Left colon (tissue), 2 donors: ENCODE measurements at places on chromosomes 4 and X. TPM values are rescaled to one million over a fixed set of nuclear protein-coding genes. Genes with fewer than 3 reads are reported as not detected.
A peak's percentile ranks its signal among the peaks of the same experiment; 100 is the strongest.

The TRPC5OS gene
- not detected for total RNA-seq

The CD40LG gene
- 0.75 TPM for total RNA-seq

The TACR3 gene
- not detected for total RNA-seq

The MSMO1 gene
- total RNA-seq = 98.7 TPM

The MTTP gene
- total RNA-seq = not detected

The CEP135 gene
- total RNA-seq = 4.9 TPM

The ARSJ gene
- 9.3 TPM for total RNA-seq

The NKX3-2 gene
- 2.5 TPM for total RNA-seq

The BEX5 gene
- 1.3 TPM for total RNA-seq

DNA sequence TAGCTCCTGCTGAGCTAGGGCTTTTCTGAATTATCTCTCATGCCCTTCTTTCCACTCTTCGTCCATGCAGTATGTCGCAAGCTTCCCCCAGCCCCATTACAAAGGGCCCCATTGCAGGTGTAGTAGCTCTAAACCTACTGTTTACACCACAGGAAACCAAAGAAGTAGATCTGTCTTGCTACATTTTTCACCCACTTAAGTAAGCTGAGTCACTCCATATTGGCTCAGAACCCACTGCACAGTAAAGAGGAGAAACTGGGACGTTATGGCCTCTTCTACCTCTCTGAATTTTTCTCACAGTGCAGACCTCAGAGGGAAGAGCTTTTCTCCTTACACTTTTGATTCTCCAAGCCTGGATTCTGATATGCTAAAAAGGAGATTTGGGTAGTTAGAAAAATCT is 200.2 kb downstream of the SMARCA1 start:
- no peak for DNase-seq

DNA sequence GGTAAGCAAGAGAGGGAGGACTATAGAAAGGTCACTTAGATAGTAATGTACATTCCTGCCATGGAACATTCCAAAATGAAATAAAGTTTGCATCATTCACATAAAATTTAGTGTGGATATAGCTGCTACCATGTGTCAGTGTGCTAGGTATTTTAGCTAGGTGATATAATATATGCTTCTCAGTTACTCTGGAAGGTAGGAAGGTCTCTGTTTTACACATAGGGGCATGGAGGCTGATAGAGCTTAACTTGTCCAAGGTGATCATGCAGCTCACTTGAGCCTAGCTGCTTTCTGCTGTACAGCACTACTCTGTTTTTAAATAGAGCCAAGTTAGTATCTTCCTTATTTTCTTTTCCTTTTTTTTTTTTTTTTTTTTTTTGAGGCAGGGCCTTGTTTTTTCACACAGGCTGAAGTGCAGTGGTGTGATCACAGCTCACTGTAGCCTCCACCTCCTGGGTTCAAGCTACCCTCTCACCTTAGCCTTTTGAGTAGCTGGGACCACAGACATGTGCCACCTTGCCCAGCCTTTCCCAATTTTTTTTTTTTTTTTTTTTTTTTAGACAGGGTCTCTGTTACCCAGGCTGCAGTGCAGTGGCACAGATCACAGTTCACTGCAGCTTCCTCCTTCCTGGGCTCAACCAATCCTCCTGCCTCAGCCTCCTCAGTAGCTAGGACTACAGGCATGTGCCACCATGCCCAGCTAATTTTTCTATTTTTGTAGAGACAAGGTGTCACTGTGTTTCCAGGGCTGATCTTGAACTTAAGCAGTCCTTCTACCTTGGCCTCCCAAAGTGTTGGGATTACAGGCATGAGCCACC is 10.4 kb downstream of the AFF1 start:
- no peak for DNase-seq

GRCh38 chr4:148270630-148271029 is 171.6 kb downstream of the NR3C2 start:
- no peak for DNase-seq

DNA sequence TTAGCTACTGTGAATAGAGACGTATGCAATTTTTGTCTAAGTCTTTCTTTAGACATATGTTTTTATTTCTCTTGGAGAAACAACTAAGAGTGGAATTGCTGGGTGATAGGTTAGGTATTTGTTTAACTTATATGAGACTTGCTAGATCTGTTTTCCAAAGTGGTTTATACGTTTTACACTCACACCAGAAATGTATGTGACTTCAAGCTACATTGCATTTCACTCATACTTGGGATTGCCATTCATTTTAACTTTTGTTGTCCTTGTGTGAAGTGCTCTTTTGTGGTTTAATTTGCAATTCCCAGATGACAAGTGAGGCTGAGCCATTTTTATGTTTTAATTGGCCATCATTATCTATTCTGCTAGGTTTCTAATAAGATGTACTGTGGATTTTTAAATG is 817.2 kb downstream of the GLUD2 start:
- no peak for DNase-seq

GRCh38 chr4:102439812-102440211 is 61.3 kb upstream of the NFKB1 start:
- DNase-seq = no peak

DNA sequence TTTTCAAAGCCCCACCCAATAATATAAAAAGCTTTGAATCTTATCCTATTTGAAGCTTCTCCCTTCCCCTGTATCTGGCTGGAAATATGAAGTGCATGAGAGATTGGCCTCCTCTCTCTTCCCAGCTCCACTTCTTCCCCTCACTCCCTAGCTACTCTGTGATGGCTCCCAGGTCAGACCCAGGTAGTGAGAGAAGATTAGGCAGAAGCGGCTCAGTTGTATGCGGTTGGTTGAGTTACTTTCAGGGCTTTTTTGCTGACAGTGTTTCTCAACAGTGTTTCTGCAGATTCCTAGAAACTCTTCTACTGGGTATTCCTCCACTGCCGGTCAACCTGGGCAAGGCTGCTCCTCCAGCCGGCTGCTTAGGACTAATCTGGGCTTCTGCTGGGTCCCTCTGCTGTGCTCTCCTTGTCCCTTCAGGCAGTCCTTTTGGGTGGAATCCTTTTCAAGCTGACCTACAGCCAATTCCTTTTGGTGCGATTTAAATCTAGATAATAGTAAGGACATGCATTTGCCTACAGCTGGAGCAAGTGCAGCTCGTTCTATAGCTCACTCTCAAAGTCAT is 87.4 kb upstream of the SLC7A11 start:
- no peak for DNase-seq

- DNase-seq = no peak
Measured at GRCh38 chrX:109709129-109709631, 23.9 kb downstream of the ACSL4 start.

- peak; percentile 21 for DNase-seq
Measured at GRCh38 chr4:2072971-2073807, 14.1 kb downstream of the NAT8L start.

DNA sequence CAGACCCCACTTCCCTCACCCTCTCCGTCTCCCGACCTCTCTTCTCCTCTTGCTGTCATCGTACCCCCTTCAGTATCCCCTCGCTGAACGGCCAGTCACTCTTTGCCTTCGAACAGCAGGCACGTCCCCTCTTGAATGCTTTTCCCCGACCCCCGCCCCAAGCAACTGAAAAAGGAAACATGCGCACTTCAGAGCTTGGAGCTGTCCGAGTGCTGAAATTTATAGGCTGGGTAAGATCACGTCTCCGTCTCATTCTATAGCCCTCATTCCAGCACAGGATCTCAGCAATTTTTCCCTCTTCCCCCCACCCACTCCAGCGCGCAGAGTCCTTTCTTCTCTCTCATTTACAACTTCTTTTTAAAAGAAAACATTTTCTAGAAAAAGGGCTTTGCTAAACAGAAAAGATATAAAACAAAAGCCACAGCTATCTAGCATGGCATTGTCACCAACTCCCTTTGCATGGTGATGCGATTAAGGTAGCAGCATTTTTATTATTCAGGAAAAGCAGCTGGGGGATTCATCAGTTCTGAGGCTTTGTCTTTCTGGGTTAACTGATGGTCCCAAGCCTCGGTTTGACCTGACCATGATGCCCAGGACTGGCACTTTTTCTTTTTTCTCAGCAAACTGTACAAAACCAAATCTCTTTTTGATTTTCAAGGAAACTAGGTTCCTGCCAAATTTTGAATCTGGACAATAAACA is at the start of gene GLRA2:
Gene GLRA2 (plus strand): TSS at position 247 of the 700 bp plus-strand sequence. CDS start 522 bp downstream, outside the sequence.
- DNase-seq = peak; percentile 25

DNA sequence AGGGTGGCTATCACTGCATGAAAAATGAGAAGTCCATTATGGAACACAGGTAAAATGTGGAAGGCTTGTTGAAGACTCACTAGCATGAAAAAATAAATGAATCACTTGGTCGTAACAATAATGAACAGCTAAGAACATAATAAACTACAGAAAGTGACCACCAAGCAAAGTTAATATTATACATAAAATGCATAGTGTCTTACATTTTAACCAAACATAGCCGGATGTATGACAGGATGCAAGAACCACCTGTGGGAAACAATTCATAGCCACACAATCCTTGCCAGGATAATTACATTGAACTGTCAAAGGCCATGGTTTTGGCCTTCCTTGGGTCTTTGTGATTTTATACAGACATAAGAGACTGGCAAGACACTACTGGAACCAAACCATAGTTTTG is 81.9 kb upstream of the ATXN3L start:
- no peak for DNase-seq

DNA sequence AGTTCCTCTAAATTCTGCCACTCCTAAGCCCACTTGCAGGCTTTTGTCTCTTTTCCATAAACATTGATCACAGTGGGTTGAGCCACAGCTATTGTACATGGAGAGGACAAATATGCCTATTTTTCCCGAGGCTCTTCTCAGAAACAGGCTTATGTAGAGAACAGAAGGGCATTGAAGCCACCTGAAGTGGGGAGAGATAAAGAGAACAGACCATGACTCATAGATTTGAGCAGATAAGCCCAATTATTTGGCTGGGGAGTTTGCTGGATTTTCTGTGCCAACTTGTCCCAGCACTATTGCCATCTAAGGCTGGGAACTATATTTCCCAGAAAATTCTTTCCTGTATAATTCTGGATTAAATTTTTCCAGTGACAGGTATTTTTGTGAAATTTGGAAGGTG is 446.1 kb upstream of the RPS6KA3 start:
- DNase-seq = no peak

DNA sequence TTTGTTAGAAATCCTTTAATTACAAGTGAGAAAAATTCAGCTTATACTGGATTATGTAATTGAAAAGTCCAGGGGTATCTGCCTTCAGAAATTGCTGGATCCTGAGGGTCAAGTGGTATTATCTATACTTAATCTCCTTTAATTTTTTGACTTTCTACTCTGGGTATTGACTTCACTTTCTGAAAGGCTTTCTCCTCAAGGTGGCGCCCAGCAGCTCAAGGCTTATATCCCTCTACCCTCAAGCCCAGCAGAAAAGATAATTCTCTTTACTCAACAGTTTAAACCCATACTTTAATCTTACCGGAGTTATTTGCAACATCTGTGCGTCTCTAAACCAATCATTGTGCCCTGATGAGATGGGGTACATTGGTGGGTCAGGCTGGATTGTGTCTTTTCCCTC is 129.5 kb downstream of the LARP7 start:
- DNase-seq = no peak

- DNase-seq = no peak
Measured at GRCh38 chr4:120703908-120704307, 218.6 kb downstream of the PRDM5 start.

- no peak for DNase-seq
Measured at GRCh38 chr4:133623847-133624246, 474.8 kb downstream of the PCDH10 start.

DNA sequence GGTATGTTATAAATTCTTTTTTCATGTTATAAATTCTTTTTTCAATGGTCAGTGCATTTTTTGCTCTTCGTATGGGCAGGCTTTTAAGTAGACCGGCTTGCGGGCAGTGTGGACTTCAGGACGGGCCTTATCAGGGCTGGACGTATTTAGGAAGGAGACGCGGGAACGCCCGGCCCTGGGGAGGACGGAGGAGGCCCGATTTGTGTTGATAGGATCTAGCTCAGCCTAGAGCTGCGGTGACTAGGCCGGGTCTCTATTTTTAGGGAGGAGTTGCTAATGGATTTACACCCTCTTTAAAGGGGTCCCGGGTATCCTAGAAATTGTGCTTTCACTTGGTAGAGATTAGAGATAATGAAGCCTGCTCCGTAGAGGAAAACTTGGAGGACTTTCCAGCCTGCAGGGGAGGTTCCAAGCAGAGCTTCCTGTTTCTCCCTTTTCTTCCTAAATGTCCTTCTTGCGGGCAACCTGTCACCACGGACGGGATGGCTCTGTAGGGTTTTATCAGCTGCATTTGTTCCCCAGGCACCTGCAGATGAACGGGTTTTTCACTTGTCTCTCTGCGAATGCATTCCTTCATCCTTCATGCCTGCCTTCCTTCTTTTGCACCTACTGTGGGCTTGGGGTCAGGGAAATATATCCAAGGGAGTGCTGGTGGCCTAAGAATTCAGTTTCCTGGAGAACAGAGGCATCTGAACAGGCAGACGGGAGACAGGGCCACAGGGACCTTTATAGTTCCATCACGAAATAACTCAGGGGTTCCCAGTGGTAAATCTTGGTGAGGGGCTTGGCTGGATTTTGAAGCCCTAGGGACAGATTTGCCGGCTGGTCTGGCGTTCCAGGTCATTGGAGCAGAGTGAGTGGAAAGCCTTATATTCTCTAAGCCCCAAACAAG is 1.4 kb downstream of the CD99 start:
- peak; percentile 47 for DNase-seq

DNA sequence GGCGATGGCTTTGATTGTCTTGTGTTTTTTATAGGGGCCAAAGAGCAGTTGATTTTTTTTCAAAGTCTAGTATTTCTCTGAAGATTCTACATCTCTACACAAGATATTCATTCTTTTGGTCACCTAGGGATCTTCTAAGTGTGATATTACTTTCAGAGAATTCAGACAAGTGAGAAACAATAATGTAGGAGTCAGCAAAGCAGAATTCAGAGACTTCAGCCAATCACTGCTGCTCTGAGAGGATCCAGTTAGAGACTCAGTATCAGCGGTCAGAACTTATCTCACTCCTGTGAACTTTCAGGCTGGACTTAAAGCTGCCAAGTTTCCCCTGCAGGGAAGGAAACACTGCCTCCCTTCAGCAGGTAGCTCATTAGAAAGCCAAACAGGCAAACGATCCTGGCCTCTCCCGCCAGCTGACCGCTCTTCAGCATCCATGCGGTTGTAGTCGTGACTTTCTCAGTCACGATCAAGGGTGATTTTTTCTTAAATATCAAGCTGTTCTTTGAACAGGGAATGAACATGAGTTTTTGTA is 59.2 kb downstream of the NSUN7 start:
- no peak for DNase-seq

GRCh38 chr4:1081689-1082040 is 31.7 kb downstream of the RNF212 start:
- DNase-seq = peak; percentile 14

DNA sequence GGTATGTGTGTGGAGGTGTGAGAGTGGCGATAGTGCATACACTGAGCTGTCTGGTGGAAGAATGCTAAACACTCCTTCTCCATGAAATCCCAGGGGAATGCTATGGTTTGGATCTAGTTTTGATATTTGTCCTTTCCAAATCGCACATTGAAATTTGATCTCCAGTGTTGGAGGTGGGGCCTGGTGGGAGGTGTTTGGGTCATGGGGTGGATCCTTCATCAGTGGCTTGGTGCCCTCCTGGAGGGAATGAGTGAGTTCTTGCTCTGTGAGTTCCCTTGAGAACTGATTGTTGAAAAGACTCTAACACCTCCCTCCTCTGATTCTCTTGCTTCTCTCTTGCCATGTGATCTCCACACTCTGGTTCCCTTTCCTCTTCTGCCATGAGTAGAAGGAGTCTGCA is 114.1 kb upstream of the HHIP start:
- no peak for DNase-seq

- no peak for DNase-seq
Measured at GRCh38 chrX:124475358-124475757, 129.0 kb downstream of the SH2D1A start.
